ENCODE measurements at places on chromosomes 2 and 18.

DNA sequence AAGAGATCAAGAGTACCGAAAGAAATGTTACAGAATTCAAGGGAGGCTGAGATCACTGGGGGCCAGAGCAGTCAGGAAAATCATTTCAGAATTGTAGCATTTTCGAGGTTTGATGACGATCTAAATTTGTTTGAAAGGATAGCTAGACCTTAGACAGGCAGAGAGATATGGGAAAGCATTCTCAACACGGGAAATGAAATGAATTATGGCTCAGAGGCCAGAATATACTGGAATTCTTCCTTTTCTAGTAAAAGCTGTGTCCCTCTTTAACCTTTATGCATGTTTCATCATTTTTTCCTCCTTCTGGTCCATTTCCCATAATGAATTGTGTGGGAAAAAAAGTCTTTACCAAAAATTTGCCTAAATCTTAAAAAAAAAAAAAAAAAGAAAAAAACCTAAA lies 78.8 kb downstream of the NABP1 start:
- no peak for DNase-seq

DNA sequence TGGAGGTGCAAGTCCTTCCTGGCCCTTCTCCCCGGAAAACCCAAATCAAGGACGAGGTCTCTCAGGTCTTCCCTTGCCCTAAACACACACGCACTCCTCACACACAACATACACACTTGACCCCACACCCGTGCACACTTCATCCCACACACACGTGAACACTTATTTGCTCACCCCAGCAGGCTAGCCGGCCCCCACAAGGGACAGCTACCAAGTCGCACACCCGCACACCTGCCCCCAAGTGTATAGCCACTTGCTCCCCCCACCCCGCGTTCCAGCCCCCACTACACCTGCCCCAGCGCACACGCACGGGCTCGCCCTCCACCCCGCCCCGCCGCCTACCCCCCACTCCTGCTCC lies 359 bp downstream of the TGFBRAP1 start:
- no peak for DNase-seq

GRCh38 chr2:227713291-227713690 lies 4.5 kb downstream of the SLC19A3 start:
- DNase-seq, result no peak

GRCh38 chr2:235637896-235638295 lies 144.1 kb downstream of the AGAP1 start:
- no peak for DNase-seq

GRCh38 chr2:1051075-1051474 lies 100.4 kb downstream of the SNTG2 start:
- DNase-seq, result no peak

- DNase-seq, result no peak
These were observed 74.6 kb downstream of the CLHC1 start for GRCh38 chr2:55157474-55157884.

DNA sequence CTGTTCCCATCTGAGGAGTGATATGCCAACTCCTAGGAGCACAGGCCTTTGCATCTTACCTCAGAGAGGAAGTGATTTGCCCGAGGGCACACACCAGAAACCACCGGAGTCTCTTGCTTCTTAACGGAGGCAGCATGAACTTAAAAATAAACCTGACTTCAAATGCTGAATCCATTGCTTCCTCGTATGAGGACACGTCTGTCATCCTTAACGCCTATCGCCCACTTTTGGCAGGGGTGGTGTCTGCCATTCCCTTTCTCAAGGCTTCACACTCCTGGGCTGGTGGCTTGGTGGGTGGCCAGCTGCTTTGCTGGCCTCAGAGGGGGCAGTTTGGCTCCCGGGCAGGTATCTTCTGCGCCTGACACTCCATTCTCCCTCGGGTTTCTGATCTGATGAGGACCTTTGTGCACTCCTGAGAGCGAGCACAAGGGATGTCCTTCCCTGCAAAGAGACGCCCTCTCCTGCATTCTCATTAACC lies 1.1 kb upstream of the PREB start:
- no peak for DNase-seq

GRCh38 chr18:34752056-34752455 lies 42.0 kb downstream of the DTNA start:
- no peak for DNase-seq

GRCh38 chr18:62289047-62289446 lies 36.1 kb upstream of the TNFRSF11A start:
- DNase-seq, result no peak

- DNase-seq, result no peak
These were observed 58.0 kb upstream of the EDAR start for GRCh38 chr2:109046925-109047508.

GRCh38 chr2:224098481-224099230 lies 59.6 kb upstream of the SERPINE2 start:
- no peak for DNase-seq

- no peak for DNase-seq
These were observed 3.5 kb downstream of the ADCYAP1 start for GRCh38 chr18:907885-908757.

GRCh38 chr2:8146132-8147005 lies 535.5 kb upstream of the ID2 start:
- no peak for DNase-seq

- peak; percentile 59 for DNase-seq
These were observed at the start of gene METAP1D for GRCh38 chr2:171999604-172000469. Gene METAP1D, plus strand, starts transcription at chr2:171999953. Its CDS starts 17 bp downstream, at chr2:171999970.

GRCh38 chr18:54813977-54814565 lies 14.2 kb upstream of the RAB27B start:
- no peak for DNase-seq

DNA sequence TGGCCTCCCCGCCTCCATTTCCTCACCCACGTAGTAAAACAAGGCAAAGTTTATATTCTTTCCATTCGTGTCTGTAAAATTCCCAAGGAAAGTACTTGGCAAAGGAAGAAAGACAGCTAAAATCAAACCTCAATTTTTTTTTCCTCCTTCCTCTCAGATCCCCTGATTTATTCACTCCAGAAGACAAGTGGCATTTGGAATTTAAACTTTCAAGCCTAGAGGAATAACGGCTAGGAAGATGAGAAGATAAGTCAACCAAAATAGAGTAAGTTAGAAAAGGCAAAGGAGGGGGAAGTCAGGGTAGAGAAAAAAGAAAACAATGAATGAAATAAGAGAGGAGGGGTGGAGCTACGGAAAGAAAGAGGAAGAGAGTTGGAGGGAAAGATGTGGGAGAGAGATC lies 198.9 kb upstream of the PIK3C3 start:
- no peak for DNase-seq

DNA sequence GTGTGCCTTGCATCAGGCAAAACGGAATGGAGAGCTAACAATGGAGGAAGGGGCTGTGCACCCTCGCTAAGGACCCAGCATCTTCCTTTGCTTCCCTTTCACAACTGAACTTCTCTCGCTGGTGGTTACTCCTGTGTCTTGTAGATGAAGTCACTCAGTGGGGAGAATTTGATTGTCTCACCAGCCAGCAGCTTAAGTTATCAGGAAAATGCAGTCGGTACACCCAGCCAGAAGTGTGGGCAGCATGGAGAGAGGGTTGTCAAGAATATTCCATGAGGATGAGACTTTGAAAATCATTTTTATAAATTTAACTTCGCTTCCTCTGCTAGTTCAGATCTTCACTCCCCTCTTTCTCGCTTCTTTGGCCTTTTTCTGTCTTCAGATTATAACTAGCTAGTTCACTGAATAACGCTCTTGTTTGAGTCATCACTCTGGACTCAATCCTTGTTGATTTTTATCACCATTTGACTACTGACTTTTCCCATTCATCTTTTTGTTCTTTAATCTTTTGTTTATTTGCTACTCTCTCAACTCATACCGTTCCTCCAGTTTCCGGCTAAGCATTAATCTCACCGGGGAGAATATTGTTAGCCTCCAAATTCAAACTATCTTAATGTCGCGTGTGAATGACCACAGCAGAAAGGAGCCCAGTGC lies 221.7 kb downstream of the CD226 start:
- no peak for DNase-seq

- DNase-seq, result no peak
These were observed 12.5 kb downstream of the VAPA start for GRCh38 chr18:9926223-9926894.

GRCh38 chr18:6482198-6482977 lies 67.7 kb upstream of the L3MBTL4 start:
- no peak for DNase-seq

- no peak for DNase-seq
These were observed 44.5 kb upstream of the SP3 start for GRCh38 chr2:174009488-174010223.

Measured in stimulated activated CD8-positive, alpha-beta memory T cell treated with anti-CD3 and anti-CD28 coated beads, Interleukin-7, amount 100 ng/mL, for 1 hour (primary cell).